ENCODE measurements at places on chromosomes 11 and 22.

DNA sequence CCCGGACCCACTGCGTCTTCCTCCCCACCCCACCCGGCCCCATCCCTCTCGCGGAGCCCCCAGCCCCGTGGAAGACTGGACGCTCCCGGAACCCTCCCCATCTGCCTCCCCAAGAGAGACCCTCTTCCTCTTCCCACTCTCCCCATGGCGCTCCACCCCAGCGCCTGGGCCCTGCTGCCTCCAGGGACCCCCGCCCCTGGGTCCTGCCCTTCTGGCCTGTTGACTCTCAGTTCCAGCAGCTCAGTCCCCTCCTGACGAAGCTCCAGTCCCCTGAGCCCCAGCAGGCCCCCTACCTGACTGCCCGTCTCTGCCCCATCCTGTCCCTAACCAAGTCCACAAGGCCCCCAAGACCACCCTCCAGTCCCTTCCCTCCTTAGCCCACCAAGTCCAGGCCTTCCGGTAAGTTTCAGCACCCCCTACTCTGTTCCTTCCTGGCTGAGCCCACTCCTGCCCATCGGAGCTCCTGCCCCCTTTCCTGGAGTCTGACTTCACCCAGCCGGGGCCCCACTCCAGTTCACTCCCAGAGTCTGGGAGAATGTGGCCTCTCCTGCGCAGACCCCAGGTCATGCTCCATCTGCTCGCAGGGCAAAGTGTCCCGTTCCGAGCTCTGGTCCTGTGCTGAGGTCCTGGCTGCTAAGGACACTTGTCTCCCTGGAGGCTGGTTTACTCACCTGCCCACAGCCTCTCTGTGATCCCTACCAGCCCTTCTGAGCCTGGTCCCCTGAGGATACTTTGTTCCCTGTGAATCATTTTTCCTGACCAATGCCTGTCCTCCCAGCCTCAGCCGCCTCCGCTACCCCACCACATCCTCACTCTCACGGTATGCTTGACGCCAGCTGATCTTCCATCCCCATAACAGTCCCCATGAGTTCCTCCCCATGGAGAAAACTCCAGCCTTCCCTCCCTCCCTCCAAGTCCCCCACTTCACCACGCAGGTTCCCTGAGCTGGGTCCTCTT lies 722 bp downstream of the IFITM10 start:
- DNase-seq: no peak

DNA sequence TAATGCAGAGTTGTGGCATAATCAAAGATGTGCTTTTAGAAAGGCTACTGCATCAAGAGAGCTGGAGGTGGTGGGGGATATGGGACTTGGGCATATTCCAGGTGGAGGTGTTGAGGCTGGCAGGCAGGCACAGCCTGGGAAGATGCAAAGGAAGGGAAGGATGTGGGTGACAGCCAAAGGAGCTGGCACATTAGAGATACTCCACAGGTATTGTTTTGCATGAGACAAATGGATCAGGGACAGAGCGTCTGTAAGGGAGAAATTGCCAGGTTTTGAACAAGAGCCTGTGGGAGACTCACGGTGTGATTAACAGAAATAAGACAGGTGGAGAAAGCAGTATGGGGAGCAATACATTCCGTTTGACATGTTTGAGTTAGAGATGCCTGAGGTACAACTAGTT lies 263.7 kb downstream of the NELL1 start:
- no peak for DNase-seq

DNA sequence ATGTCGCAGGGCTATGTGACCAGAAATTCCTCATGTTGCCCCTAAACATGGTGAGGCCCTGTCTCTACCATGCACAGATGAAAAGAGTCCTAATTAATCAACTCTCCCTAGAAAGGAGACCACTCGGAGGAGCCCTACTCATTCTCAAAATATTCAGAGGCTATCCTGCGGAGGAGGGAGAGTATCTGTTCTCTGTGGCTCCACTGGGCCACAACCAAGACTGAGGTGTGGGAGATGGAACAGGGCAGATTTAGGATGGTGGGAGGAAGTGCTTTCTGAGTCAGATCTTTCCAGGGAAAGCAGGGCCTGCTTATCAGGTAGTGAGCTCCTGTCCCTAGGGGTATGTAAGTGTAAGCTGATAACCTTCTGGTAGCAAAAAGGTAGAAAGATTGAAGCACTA lies 37.0 kb upstream of the PRDM11 start:
- no peak for DNase-seq

GRCh38 chr11:12785901-12786300 lies 111.7 kb downstream of the TEAD1 start:
- no peak for DNase-seq

- no peak for DNase-seq
These were observed 2.9 kb upstream of the IL18BP start for GRCh38 chr11:71995726-71996291.

- DNase-seq: no peak
These were observed 34.8 kb upstream of the SHISAL1 start for GRCh38 chr22:44347549-44347948.

DNA sequence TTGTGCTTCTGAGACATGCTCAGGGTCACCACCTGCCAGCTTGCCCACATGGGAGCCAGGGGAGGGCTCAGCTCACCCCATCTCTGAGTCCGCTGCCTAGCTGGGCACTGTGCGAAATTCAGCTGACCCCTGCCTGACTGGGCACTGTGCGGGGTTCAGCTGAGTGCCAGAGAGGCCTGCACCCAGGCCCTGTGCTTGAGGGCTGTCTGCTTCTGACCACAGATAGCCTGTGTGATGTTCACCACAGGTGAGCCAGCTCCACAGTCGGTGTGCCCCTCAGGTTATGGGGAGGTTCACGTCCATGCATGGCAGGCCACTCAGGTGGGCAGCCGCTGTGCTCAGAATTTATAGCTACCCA lies 84.5 kb upstream of the SUSD2 start:
- no peak for DNase-seq

- no peak for DNase-seq
These were observed 172.0 kb downstream of the CNTN5 start for GRCh38 chr11:99192716-99193115.

DNA sequence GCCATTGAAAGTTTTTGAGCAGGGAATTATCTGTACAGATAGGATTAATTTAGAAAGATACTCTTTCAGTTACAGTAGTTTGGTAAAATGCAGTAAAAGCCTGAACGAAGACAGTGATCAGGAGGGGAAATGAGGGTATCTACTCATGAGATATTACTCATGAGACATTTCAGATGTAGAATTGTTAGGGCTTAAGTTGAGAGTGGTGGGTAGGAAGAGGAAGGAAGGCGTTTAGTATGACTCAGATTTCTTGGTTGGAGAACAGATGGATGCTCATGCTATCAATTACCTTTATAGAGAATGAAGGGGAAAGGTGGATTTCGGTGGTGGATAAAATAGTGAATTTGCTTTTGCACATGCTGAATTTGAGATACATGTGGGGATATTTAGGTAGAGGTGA lies 15.8 kb downstream of the CCDC81 start:
- no peak for DNase-seq

DNA sequence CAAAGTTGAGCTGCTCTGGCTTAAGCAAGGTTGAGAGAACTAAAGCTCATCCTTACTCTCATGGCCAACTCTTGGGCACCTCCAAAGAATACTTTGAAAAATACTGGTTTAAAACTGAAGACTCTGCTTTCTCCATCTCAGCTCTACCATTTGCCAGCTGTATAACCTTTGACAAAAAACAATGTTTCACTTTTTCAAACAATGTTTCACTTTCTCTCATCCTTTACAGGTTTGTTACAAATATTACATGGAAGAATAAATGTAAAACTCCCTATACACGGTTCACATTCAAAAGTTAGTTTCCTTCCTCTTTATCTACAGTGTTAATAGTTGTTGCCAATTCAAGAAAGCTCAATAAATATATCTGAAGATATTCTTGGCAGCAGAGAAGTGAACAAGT lies 19.2 kb downstream of the AMBRA1 start:
- no peak for DNase-seq

DNA sequence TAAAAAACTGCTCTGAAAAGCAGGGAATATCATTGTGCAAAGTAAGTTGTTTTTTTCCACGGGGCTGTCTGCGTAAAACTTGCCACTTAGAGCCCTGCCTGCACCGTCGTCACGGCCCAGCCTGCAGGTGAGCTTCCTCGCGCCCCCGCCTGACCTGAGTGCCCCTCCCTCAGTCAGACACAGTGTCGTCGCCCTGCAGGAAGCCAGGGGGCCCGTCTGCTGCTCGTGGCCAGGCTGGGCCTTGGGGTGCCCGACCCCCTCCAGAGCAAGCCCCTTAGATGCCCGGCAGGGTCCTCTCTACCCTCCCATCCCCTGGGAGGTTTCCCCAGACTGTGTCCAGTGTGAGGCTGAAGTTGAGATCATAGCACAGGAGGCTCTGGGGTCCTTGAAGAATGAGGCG lies 31.6 kb downstream of the SBF1 start:
- no peak for DNase-seq

DNA sequence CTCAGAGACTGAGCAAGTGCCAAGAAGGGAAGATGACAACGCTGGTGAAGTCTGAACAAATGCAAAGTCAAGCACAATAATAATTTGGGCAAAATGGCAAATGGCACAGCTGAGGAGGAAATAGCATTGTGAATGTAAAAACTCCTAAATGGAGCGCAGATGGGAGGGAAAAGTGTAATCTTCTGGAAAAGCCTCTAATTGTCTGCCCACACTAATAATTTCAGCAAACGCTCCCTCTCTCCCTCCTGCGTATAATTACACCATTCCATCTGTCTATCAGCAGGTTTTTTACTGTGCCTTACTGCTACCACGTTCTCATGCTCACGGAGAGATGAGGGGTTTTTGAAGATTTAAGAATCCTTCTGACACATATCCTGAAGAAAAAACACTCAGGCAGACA lies 302.6 kb downstream of the KIRREL3 start:
- DNase-seq: no peak

- DNase-seq: no peak
These were observed at the start of gene FBLN1 for GRCh38 chr22:45502215-45503049. Gene FBLN1 (plus strand): TSS chr22:45502883. CDS start chr22:45502986, 103 bp downstream.

- no peak for DNase-seq
These were observed 441.1 kb upstream of the CCDC90B start for GRCh38 chr11:83727251-83727650.

GRCh38 chr22:27206374-27207133 lies 549.2 kb downstream of the MIAT start:
- no peak for DNase-seq
